ENCODE measurements at places on chromosomes 3 and 15. TPM values are rescaled to one million over a fixed set of nuclear protein-coding genes. Genes with fewer than 3 reads are reported as not detected.

The RYK gene
- 9.4 TPM for total RNA-seq

The WDR76 gene
- total RNA-seq, result 88.7 TPM

The CPB1 gene
- total RNA-seq, result not detected

The DUOXA1 gene
- total RNA-seq, result not detected

The SNX22 gene
- 0.58 TPM for total RNA-seq

DNA sequence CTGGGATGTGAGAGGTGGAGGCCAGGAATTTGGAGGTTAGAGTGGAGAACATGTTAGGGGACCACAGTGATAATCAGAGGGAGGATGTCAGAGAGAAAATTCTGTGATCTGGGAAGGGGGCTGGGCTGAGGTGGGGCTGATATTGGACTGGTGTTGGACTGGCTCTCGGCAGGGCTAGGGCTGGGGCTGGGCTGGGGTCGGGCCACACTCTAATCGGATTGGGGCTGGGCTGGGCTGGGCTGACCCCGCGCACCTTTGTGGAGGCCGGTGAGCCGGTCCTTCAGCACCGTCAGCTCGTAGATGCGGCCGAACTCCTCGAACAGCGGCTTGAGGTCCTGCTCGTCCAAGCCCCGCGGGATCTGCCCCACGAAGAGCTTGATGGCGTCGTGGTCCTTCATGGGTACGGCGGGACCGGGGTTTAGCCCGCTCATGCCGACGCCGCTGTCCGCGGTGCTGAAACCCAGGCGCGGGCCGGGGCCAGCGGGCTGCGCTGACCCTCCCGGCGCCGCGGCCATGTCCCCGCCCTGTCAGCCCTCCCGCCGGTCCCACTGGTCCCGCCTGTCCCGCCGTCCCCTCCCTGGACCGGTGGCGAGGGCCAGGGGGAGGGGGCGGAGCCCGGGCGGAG lies 485 bp downstream of the CELF6 start:
- peak; percentile 62 for DNase-seq
- peaks cover 20% of the 10 kb centered on the region for H3K4me1 ChIP-seq
- peaks cover 29% of the 10 kb centered on the region for H3K27me3 ChIP-seq
- H3K27ac ChIP-seq, result no peak overlapping the region

DNA sequence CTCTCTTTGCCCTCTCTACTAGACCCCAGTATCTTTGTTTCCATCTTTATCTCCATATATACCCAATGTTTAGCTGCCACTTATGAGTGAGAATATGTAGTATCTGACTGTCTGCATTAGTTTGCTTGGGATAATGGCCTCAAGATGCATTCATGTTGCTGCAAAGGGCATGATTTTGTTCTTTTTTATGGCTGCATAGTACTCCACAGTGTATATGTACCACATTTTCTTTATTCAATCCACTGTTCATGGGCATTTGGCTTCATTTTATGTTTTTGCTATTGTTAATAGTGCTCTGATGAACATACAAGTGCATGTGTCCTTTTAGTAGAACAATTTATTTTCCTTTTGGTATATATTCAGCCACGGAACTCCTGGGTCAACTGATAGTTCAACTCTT lies 671.5 kb upstream of the GRM7 start:
- H3K27ac ChIP-seq, result no peak overlapping the region
- H3K36me3 ChIP-seq, result no peaks in the 10 kb centered on the region
- no peak overlapping the region for H3K4me3 ChIP-seq

DNA sequence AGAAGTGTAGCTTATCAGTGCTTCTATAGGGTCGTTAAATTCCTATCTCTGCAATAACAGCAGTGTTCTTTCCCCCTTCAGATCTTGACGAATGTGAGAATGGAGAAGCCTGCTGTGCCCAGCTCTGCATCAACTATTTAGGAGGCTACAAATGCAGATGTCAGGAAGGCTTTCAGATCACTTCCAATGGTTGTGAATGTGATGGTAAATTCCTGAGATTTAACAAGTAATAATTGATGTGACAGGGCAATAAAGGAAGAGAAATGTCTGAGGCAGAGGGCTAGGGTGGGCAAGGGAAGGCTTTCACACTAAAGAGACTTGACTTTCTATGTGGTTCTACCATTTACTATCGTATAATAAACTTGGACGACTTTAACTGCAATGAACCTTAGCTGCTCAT lies 711.7 kb upstream of the GOLIM4 start:
- no peak overlapping the region for H3K4me3 ChIP-seq
- H3K27me3 ChIP-seq, result no peaks in the 10 kb centered on the region
- no peak for DNase-seq
- no peaks in the 10 kb centered on the region for H3K4me1 ChIP-seq
- no peak overlapping the region for H3K27ac ChIP-seq

GRCh38 chr3:4724051-4724629 lies 231.0 kb downstream of the ITPR1 start:
- no peak overlapping the region for H3K4me3 ChIP-seq
- peaks cover 55% of the 10 kb centered on the region for H3K36me3 ChIP-seq
- DNase-seq, result no peak
- peak overlapping the region; percentile 54 for H3K27ac ChIP-seq
- H3K4me1 ChIP-seq, result peaks cover 68% of the 10 kb centered on the region
- no peaks in the 10 kb centered on the region for H3K27me3 ChIP-seq

DNA sequence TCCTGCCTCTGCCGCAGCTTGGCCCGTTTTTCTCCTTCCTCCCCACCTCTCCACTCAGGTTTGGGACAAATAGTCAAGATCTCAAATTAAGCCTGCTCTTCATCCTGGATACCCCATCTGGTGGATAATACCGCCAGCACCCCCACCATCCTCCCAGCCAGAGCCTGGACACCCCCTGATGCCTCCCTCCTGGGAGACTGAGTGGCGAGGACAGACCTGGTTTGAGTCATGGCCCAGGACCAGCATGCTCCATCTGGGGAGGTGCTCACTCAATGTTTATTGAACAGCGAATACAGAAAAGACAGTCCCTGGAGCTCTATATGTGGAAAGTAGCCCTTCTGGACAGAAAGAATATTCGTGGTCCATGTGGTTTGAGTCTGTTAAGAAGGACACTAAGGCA lies 23.3 kb downstream of the CTSH start:
- no peak overlapping the region for H3K4me3 ChIP-seq
- H3K36me3 ChIP-seq, result peaks cover 27% of the 10 kb centered on the region
- H3K27ac ChIP-seq, result peak overlapping the region; percentile 15
- no peaks in the 10 kb centered on the region for H3K27me3 ChIP-seq
- H3K4me1 ChIP-seq, result peaks cover 4% of the 10 kb centered on the region

Data from activated CD8-positive, alpha-beta T cell treated with anti-CD3 and anti-CD28 coated beads, Interleukin-2, amount 10 ng/mL, durations not matched to agents 7 days and 5 days (primary cell).